Activated naive CD4-positive, alpha-beta T cell treated with anti-CD3 and anti-CD28 coated beads, Interleukin-2, amount 50 U/mL, for 16 hours (primary cell): ENCODE measurements at places on chromosomes 1 and 21.

DNA sequence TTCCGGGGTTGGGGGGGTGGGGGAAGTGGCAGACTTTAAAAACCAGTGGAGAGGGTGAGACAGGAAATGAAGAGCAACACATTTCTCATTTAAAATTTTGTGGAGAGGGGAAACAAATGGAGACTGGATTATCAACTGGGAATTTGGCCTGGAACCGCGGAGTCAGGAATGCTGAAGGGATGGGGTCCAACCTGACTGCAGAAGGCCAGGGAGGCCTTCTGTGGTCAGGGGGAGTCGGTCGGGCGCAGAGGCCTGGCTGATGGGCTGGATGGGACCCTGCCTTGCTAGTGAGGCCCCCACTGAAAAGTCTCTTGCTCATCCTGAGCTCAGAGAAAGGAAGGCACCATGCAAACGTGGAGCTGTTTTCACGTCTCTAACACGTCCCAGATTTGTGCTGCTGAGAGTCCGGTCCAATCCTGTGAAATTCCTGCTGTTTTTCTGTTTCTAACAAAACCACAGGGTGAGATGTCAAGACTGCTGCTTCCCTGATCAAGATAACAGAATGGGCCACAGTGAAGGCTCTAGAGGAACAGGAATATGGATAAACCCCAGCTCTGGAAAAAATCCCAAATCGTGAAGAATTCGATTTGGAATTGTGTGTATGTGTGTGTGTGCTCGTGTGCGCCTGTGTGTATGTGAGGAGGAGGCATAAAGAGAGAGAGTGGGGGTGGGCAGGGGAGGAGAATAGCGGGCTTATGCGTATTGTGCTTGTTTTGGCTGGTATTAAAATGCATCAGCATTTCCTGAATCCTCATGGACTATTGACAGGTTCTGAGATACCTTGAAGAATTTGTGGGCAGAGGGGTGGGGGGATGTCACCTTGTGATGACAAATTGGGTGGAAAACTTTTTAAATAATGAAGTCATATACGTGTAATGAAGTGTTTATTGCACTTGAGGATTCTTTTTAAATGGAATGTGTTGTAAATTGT lies 117.4 kb downstream of the NGF start:
- DNase-seq = no peak

DNA sequence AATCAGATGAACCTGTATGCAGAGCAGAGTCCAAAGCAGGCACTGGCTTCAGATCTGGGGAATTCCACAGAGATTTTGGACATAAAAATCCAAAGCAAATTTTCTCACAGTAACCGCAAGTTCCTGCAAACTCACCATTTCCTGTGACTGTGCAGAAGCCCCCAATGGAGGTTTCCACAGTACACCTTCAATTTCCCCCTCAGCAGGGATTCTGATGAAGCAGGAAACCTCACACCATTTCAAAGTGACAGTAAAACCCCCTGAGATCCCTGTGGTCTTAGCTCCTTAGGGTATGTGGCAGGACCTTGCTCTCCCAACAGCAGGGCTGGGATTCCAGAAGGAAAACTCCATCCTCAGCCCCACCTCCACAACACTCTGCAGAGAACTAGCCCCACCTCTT lies 6.0 kb upstream of the TGFBR3 start:
- no peak for DNase-seq

- no peak for DNase-seq
Measured at GRCh38 chr1:30903343-30904034, 5.1 kb downstream of the SDC3 start.

GRCh38 chr1:228837817-228838716 lies 102.8 kb downstream of the RHOU start:
- DNase-seq = no peak

DNA sequence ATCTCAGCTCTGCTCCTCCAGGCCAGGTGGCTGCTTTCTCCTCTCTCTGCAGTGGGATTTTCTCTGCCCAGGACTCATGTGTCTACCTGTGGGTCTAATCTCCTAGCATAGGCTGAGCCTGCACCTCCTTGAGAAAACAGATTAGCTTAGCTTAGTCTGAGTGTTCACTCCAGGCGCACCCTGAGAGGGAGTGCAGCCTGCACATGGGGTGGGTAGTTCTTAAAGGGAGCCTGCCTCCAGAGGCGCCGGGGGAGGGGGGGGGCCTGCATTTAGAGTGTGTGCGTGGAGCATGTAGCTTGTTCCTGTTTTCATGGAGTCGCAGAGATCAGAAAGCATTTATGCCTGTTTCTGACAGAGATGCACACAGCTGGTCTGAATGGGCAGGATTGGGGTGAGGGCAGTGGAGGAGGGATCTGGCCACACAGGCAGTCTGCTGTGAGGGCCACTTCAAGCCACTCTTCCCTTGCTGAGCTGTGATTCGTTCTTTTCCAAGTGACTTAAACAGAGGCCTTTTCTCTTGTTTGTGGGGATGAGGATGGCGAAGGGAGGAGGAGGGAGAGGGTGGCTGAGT lies 45.2 kb downstream of the GALNT2 start:
- no peak for DNase-seq
